Hematopoietic multipotent progenitor cell treated with erythropoietin and hydrocortisone succinate and interleukin-3 and kit ligand, for 6 days (in vitro differentiated cells): ENCODE measurements at places on chromosomes 16 and 17.

DNA sequence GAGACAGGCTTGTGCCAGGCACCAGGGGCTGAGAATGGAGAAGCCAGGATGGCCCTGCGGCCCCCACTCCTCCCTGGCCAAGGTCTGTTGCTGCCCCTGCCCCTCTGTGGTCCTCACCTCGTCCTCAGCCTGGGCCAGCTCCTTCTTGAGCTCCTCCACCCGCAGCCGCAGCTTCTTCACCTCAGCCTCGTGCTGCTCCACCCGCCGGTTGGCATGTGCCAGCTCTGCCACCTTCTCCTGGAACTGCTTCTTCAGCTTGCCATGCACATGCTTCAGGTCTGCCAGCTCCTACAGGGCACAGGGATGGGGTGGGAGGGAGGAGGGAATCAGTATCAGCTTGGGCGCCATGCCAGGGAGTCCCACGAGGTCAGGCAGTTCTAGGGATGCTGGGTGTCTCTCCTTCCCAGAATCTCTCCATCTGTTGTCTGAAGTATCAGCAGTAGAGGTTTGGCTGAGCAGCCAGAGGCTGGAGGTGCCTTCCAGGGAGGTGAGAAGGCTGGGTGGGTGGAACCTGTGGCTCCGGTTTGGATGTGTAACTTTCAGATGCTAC, 20.1 kb downstream of the CCDC102A start:
- no peak for DNase-seq

DNA sequence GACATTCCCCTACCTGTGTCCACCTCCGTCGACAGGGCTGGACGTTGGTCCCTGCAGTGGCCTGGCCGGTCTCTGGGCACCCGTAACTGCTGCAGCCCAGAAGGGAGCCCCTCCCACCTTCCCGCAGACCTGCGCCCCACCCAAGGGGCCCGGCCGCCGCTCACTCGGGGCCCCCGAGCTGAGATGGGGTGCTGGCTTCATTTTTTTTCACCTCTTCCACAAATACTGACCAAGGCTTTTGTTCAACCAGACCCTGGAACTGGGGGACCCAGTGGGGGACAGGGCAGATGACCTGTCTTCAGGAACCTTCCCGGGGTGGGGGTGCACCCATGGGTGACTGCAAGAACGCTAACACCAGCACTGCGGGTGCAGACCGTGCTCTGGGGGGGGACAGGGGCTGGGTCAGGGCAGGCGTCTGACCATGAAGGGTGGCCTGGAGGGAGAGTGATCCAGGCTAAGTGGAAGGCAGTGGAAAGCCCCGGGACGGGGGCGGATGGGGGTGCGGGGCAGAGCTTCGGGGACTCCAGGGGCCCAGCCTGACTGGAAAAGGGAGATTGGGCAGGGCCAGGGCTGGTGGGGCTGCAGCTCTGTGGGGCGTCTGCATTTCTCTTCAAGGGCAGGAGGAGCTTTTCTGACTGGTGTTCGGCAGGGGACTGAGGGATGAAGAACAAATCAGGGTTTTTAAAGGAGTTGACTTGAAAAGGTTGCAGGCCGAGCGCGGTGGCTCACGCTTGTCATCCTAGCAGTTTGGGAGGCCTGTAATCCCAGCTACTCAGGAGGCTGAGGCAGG, 42.3 kb downstream of the SLC7A5 start:
- no peak for DNase-seq

DNA sequence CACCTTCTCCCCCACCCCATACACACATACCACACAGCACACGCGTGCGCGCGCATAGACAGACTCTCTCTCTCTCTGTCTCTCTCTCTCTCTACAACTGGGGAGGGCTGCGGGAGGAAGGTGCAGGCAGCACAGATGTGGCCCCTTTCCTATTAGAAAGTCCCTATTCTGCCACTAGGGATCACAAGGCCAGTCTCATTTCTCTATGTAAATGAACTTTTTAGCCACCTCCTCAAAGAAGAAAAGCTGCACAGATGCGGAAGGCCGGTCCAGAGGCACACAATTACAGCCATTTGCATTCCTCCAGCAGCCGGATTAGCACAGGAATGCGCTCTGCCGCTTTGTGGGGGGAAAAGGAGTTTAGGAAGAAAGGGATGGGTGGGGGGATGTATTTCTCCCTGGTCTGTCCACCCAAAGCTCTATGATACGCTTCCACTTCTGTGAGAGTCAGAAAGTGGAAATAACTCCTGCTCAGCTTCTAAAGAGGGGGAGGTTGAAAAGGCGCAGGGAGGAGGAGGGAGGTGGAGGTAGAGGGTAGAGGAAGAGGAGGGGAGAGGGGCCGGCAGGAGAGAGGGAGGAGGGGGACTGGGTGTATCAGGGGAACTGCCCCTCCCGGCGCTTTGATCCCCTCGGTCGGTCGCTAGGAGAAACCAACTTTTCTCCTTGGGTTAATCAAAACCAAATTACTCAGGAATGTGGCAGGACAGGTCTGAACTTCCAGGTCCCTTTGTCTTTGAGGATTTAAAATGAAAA, 11.7 kb downstream of the ZFHX3 start:
- peak; percentile 32 for DNase-seq

GRCh38 chr17:11917415-11917814, 79.9 kb downstream of the ZNF18 start:
- DNase-seq = no peak

DNA sequence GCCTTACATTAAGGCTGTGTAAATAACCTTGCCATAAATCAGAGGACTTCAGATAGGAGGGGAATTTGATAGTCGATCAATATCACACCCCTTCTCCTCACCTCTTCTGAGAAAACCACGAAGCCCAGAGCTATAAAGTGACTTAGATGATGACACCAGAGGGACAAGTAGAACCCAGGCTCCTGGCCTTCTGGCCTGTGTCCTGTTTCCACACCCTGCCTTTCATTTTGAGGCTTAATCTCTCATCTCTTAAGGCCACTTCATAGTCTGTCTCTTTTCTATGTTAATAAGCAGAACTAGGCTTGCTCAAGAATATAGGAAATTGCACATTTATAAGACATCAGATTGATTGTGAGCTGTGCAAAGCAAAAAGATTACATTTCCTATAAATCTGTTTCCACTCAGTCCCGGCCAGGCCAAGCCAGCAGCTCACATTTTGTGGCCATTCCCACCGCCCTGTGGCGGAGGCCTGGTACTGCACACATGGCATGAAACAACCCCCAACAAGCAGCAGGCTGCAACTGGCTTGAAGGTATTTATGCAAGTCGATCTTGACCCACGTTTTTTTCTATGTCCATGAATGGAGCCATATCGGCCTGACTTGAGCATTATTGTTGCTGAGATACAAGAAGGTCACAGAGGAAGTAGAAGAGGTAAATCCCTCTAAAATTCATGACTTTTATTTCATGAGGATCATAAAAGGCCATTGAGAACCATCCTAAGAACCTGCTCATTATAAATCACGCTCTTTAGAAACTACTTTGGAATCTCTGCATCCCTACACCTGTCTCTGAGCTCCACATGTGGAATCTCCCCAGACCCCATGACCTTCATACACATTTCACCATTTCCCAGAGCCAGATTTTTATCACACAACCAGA, 93.7 kb downstream of the PMP22 start:
- DNase-seq = peak; percentile 69
